NCI-H69 (cell line): ENCODE measurements at places on chromosomes 2 and 18.

- peak; percentile 81 for DNase-seq
Observed at GRCh38 chr18:43805646-43806194, 528.4 kb upstream of the SYT4 start.

GRCh38 chr2:23556929-23557328 lies 171.9 kb downstream of the KLHL29 start:
- peak; percentile 96 for DNase-seq

- peak; percentile 47 for DNase-seq
Observed at GRCh38 chr18:39840406-39840805, 2114.6 kb upstream of the PIK3C3 start.

- DNase-seq, result no peak
Observed at GRCh38 chr2:70902067-70902442, 33.6 kb upstream of the ATP6V1B1 start.

- DNase-seq, result no peak
Observed at GRCh38 chr2:145592361-145592760, 1072.4 kb upstream of the ZEB2 start.

- DNase-seq, result peak; percentile 70
Observed at GRCh38 chr2:134445985-134446382, 192.1 kb downstream of the MGAT5 start.

- no peak for DNase-seq
Observed at GRCh38 chr2:15517793-15518192, 43.3 kb downstream of the NBAS start.

DNA sequence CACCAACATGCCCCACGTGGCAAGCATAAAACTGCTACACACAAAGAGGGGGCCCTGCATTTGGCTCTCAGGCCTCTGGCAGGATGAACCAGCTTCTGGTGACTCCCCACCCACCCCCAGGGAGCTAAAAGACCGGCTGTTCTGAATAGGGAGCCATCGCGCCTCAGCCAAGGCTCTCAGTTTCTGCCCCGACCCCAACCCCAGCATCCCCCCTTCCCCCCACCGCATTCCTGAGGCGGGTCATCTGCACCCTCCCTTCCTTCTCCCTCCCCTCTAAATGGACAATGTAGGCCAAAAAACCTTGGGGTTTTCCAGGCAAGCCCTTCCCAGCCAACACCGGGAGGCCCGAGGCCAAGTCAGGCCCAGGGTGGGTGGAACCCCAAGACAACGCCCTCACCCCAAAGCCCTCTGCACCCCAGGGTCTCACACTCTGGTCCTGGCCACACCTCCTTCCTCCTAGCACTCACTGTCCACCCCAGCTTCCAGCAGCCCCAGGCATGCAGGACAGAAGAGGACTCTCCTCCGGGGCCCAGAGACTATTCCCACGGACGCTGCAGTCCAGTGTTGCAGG lies 5.7 kb downstream of the CYP26B1 start:
- no peak for DNase-seq

DNA sequence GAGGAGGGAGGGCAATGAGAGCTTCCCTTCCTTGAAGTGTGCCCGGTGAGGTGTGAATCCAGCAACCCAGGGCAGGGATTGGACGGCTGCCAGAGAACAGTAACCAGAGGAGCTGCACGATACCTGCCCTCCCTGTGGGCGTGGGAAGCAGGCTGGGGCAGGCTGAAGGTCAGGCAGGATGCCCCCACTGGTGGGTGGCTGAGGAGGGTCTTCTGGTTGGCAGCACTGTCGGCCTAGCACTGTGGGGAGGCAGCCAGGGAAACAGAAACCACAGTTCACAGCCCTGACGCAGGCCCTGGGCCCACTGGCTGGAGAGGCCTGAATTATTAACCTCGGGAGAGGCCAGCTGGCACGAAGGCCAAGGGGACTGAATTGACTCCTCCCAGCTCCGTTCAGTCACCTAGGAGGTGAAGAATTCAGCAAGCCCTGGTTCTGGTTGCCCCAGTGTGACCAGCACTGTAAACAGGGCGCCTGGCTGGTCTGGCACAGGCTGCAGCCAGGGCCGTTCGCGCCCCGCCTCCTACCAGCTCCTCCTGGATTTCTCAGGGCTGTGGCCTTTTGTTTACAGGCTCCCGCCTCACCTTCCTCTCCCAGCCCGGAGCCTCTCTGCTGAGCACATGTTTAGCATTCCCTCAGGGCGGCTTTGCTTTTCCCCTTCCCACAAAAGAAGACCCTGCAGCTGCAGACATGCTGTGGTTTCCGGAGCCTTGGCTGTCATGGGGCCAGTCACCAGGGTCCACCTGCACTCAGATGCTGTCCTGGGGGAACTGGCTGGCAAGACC lies 97.8 kb downstream of the B3GNT2 start:
- DNase-seq, result peak; percentile 85

GRCh38 chr2:3282056-3282998 lies 95.3 kb downstream of the EIPR1 start:
- peak; percentile 94 for DNase-seq

DNA sequence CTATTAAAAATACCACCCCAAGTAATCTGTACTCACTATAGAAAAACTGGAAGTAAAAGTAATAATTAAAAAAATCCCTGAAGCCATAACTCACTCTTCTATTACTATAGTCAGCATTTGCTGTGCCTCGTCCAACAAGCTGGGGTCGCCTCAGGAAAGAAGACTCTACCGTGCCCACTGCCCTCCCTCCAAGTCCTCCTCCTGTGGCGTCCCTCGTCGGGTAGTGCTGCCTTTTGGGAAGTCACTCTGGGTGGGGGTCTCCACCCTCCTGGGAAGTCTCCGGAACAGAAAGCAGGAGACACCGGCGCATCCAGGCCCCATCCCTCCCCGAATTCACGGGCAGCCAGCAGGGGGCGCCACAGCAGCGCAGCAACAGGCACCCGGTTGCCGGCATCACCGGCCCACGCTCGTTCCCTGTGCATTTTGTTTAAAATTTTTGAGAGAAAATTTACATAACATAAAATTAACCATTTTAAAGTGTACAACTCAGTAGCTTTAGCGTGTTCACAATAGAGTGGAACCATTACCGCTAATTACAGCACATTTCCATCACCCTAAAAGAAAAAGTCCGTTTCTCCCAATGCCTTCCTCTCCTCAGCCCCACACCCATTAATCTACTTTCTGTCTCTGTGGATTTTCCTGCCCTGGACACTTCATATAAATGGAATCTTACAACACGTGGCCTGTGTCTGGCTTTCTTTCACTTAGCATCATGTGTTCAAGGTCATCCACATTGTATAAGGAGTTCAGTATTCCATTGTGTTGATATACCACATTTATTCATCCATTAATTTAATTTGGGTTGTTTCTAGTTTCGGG lies 62.2 kb downstream of the ADNP2 start:
- DNase-seq, result peak; percentile 18

DNA sequence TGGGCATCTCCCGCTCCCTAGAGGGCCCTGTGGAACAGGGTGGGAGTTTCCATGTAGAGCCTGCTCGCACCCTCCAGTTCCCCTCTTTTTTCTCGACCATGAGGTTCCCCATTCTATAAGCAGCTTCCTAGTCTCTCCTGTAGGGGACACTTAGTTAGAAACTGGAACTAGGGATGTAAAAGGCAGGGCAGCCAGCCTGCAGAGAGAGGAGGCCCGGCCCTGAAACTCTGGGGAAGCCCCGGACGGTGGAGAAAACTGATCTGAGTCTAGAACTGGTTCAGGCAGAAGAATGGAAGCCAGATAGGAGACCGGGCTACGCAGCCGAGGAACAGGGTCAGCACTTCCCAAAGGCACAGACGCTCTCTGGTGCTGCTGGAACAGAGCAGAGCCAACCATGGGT lies 51.6 kb upstream of the ATG16L1 start:
- DNase-seq, result no peak

GRCh38 chr18:44841752-44842587 lies 161.3 kb downstream of the SETBP1 start:
- peak; percentile 99 for DNase-seq

- DNase-seq, result no peak
Observed at GRCh38 chr2:198597648-198598047, 793.3 kb downstream of the PLCL1 start.

- DNase-seq, result no peak
Observed at GRCh38 chr2:151657667-151658076, 76.6 kb downstream of the NEB start.

DNA sequence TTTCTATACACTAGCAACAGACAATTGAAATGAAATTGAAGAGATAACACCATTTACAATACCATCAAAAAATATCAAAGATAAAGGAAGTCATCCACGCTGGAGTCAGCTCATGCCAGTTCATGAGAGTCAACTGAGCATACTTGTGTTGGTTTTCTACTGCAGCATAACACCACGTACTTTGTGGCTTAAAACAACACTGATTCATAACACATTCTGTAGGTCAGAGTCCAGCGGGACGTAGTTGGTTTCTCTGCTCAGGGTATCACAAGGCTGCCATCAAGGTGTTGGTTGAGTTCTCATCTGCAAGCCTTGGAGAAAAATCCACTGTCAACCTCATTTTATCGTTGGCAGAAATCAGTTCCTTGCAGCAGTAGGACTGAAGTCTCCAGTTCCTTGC lies 84.2 kb downstream of the TEX51 start:
- no peak for DNase-seq

GRCh38 chr2:126771094-126771493 lies 115.1 kb downstream of the GYPC start:
- DNase-seq, result no peak

DNA sequence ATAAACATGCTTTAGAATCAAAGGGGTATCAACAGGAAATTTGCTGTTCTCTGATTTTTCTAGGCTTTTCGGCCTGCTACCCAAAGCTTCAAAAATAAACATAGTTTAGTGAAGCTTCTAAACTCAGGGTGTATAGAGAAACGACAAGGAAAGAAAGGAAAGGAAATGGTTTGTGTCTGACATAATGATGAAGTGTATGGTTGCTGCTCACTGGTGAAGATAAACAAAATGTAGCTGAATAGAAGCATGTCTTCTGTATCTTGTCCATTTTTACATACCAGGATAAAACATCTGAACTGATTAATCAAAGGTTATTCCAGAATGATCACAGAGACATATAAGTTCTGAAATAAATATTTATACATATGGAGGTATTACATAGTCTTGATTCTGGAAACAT lies 1324.6 kb upstream of the NRXN1 start:
- DNase-seq, result no peak

DNA sequence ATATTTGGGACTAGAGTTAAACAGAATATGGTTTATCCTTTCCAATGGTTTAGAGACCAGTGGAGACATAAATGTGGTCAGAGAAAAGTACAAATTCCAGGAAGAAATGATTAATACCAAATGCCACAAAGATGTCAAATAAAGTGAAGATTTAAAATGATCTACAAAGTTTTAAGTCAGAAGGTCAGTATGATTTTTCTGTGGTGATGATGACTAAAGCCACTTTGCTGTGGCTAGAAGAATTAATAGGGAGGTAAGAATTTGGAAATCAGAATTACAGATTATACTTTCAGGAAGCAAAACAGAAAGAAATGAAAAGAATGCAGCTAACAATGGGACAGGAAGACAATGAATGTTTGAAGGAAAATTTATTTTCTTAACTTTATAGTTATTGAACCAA lies 91.5 kb upstream of the CDH7 start:
- no peak for DNase-seq

DNA sequence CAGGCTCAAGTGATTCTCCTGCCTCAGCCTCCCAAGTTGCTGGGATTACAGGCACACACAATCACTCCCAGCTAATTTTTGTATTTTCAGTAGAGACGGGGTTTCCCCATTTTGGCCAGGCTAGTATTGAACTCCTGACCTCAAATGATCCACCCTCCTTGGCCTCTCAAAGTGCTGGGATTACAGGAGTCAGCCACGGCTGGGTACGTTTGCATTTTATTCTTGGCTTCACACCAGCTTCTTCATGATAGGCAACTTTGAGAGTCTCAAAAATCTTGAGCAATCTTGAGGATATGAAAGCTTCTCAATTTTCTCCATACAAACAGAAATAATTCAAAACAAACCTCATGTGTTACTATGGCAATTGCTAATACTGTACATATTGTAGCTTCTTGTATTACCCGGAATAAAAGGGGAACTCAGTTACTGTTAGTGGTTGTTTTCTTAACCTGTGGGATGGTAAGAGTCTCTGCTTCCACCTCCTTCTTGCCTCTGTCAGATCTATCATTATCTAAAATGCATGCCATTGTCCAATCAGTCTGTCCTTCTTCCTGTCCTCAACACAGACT lies 102.9 kb upstream of the SYT4 start:
- DNase-seq, result peak; percentile 34

DNA sequence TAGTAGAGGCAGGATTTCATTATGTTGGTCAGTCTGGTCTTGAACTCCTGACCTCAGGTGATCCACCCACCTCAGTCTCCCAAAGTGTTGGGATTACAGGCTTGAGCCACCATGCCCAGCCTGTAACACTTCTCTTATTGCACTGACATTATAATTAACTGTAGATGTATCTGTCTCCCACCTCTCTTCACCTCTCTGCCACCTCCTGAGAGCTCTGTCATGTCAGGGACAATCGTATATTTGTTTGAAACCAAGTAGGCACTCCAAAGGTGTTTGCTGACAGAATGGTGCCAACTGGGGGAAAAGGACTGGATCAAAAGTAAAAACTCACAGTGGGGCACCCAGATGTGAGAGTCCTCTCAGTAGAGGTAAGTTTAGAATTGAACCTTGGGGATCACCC lies 17.3 kb upstream of the ME2 start:
- no peak for DNase-seq

- no peak for DNase-seq
Observed at GRCh38 chr2:144455987-144456386, 63.9 kb downstream of the ZEB2 start.
